ENCODE measurements at places on chromosomes 7 and 10.
A peak's percentile ranks its signal among the peaks of the same experiment; 100 is the strongest.

DNA sequence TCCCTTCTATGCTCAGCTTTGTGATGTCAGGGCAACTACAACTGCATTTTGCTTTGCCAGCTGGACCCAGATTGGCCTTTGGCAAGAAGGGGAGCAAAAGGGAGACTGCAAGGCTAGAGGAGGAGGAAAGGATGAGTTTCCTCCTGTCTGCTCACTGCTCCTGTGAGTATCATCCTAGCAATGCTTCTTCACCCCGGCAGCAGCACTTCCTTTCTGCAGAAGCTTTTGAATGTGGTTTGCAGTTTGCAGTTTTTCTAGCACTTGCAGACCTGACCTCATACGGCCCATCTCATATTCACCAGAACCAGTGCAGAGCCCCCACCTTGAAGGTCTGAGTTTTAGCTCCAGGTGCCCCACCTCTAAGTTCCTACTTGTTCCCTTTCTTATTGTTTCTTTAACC lies 14.8 kb downstream of the C7orf33 start:
- no peak for DNase-seq

- no peak for DNase-seq
Observed at GRCh38 chr7:70953796-70954195, 178.1 kb upstream of the GALNT17 start.

- no peak for DNase-seq
Observed at GRCh38 chr10:15361131-15361530, 10.0 kb downstream of the FAM171A1 start.

GRCh38 chr7:79647711-79648110 lies 194.2 kb upstream of the MAGI2 start:
- DNase-seq: no peak

DNA sequence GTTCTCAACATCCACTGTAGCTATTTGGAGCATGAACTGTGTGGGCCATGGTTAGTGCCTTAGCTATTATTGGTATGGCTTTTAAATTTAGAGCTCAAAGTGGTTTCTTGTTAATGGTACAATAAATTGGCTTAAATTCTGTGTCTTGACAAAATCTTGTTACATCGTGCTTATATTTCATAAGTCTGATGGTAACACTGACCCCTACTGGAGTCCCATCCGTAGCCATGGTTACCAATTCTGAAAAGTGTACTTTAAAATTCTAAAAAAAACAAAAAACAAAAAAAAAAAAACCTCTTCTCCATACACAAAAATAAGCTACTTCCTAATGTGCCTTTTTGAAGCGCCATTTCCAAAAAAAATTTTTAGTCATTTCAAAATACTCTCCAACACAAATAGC lies 6.4 kb upstream of the RPP30 start:
- no peak for DNase-seq

- DNase-seq: no peak
Observed at GRCh38 chr10:48194830-48195229, 79.7 kb downstream of the FRMPD2 start.

- DNase-seq: no peak
Observed at GRCh38 chr7:78184299-78184698, 385.7 kb downstream of the PHTF2 start.

GRCh38 chr10:126387041-126387921 lies 996 bp downstream of the ADAM12 start:
- peak; percentile 32 for DNase-seq

DNA sequence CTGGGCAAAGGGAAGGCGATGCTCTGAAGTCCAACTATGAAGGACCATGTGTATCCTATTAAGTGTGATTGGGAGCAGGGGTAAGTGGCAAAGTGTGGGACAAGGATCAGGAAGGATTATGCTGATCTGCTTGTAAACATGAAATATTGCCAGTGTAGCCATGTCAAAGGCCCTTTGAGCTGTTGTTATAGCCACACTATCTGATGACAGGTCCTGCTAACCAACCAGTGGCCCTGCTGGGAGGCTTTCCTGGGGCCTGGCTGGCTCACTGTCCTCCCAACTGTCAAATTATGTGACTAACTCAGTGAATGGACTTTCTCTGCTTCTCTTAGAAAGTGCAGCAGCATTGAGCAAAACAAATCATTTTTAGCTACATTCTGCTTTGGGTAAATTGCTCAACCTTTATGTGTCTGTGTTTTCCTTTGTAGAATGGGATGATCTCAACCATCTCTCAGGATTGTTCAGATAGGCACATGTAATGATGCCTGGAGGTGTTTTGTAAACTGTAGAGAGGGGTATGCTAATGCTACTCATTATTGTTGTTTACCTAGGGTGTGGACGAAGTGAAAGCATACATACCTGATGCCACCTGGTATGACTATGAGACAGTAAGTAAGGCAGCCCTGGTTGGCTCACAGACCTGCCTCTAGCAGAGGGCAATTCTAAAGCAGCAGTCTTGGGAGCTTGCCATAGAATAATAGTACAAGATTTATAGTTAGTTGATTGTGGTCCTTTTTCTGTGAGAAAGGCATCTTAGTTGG lies 47.4 kb downstream of the MGAM2 start:
- no peak for DNase-seq

- DNase-seq: no peak
Observed at GRCh38 chr7:19677180-19677579, 31.7 kb downstream of the POLR1F start.

DNA sequence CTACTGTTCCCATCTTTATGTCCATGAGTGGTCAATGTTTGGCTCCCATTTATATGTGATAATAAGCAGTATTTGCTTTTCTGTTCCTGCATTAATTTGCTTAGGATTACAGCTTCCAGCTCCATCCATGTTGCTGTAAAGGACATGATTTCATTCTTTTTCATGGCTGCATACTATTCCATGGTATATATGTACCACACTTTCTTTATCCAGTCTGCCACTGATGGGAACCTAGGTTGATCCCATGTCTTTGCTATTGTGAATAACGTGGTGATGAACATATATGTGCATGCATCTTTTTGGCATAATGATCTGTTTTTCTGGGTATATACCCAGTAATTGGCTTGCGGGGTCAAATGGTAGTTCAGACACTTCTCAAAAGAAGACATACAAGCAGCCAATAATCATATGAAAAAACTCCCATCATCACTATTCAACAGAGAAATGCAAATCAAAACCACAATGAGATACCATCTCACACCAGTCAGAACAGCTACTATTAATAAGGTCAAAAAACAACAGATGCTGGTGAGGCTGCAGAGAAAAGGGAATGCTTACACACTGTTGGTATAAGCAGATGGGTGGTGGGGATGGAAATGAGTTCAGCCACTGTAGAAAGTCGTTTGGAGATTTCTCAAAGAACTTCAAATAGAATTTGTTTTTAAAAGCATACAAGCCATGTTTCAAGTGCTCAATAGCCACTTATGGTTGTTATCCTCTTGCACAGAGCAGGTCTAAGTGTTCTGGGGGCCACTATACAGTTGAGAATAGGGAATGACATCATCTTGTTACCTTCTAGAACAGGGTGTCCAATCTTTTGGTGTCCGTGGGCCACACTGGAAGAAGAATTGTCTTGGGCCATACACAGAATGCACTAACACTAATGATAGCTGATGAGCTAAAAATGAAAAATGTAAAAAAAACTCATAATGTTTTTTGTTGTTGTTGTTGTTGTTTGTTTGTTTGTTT lies 23.2 kb upstream of the SDK1 start:
- DNase-seq: no peak

GRCh38 chr7:18684916-18685315 lies 189.4 kb downstream of the HDAC9 start:
- no peak for DNase-seq

DNA sequence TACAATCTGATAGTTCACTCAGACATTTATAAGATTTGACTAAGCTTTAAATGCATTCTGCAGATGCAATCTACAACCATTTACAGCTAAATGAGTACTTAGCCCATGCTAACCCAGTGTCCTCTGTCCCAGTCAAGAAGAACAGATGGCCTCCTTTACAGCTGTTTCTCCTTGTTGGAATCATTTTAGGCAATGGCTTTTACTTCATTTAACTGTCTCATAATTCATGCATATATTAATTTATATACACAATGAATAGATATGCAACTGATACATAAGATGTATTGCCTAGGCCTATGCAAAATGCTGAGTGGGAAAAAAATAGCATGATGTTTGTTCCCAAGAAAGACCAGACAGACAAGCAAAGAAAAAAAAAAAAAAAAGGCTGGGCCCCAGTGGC lies 82.2 kb downstream of the TSPAN12 start:
- DNase-seq: no peak

- DNase-seq: no peak
Observed at GRCh38 chr7:5629941-5630340, 151.5 kb downstream of the RNF216 start.

DNA sequence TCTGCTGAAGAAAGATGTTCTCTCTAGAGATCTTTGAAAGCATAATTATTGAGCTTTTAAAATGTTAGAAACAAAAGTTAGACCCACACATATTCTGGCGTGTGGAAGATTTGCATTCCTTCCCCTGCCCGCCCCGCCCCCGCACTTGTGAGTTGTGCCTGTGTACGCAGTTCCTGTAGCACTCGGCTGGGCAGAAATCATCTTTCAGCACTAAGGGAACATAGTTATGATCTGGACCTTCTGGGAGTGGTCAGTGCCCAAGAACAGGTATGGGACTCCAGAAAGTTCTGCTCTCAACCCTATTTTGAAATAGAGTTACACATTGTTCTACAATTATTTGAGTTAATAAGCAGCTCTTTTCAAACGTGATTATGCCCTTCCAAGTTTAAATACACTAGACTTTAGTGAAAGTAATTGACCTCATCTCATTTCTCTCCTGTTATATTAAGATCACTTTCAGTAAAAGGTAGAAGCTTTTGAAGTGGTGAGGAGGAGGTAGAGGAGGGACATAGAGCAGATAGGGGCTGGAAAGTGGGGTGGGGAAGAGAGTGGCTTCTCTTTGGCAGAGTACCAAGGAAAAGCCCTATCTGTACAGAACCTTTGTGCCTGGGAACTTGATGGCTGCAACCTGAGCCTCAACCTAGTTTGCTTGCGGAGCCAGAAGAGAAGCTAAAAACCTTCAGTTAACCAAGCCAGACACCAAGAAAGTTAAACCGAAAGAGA lies 5.7 kb downstream of the BLVRA start:
- peak; percentile 90 for DNase-seq

DNA sequence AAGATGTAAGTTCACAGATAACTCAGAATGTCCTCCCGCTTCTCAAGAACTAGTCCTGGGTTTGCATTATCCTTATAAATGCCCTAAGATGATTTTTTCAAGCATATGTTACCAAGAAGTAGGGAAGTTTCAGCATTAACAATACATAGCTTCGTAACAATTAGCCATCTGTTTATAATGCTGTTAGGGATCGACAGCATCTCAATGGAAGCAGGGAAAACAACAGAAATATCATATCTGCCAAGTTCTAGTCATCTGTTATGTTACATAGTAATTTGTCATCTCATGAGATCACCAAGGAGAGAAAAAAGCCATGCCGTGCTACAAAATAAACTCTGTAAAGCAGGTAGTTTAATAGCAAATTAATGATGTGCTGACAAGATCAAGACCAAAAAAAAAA lies 731.5 kb upstream of the C7orf33 start:
- DNase-seq: no peak

- no peak for DNase-seq
Observed at GRCh38 chr10:43156590-43157341, 18.5 kb downstream of the CSGALNACT2 start.

DNA sequence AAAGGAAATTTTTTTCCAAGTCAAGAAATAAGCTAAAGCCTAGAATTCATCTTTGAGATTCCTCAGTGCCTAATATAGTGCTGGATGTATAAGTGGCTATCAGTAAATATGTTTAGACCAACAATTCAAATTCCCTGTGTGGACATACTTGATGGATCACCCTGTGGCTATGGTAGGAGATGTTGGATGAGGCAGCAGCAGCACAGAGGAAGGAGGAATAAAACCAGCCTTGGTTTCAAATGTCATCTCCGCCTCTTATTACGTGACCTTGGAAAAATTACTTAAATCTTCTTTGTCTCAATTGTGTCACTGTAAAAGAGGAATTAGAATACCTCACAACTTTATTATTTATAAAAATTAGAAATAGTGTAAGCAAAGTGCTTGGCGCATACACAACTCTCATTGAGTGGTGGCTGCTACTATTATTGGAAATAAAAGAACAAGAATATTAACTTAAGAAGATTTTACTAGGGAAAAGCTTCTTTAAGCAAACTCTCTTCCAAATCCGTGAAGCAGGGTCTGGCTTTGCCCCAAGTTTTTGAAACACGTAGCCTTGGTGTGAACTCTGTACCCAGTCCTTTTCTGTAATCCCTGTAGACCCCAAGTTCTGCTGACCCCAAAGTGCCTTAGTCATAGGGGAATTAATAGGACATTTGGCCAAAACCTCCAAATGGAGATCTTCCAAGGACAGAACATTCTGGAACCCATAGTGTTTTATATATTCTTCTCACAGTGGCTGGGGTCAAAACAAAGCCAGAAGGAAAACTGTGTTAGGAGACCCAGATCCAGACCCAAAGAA lies 283.8 kb downstream of the PTEN start:
- DNase-seq: no peak

DNA sequence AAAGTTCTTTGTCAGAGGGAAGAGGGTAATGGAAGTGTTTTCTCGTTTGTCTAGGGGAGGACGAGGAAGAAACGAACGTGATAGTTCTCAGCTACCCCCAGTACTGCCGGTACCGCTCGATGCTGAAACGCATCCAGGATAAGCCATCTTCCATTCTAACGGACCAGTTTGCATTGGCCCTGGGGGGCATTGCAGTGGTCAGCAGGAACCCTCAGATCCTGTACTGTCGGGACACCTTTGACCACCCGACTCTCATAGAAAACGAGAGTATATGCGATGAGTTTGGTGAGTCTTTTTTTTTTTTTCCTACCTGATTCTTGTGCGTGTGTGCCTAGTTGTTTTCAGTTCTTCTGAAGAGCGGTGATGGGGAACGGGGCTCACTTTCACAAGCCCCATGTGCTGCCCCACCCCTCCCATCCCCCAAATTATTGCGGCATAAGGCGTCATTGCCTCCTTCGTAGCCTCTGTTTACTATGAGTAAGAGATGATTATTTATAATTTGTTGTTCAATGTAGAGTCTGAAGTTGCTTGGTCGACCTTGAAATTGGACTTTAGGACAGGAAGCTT lies 98.6 kb downstream of the ARID5B start:
- DNase-seq: no peak

GRCh38 chr10:84826704-84827103 lies 498.3 kb downstream of the CCSER2 start:
- no peak for DNase-seq

- peak; percentile 90 for DNase-seq
Observed at GRCh38 chr7:106425017-106425719, 140.4 kb upstream of the NAMPT start.

- no peak for DNase-seq
Observed at GRCh38 chr10:31341552-31341951, 22.5 kb downstream of the ZEB1 start.

DNA sequence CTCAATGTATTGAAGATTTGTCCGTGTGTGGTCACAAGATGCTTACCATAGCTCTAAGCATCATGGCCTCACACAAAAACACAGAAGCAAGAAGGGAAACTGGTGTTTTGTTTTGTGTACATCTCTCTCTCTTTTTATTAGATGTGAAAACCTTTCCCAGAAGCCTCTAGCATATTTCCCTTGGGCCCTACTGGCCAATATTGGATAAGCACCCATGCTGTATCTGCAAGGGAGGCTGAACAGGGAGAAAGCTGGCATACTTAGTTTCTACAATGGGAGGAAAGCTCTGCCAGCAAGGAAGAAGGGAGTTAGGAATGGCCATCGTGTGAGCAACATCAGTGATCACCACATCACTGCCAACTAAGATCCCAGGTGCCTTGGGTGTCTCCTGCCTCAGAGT lies 9.6 kb upstream of the NAMPT start:
- DNase-seq: no peak

- DNase-seq: no peak
Observed at GRCh38 chr10:1287971-1288401, 231.8 kb downstream of the WDR37 start.

Data from upper lobe of left lung (tissue), 6 donors.